ENCODE measurements at places on chromosomes 4 and X.

- DNase-seq, result no peak
Observed at GRCh38 chr4:110087070-110087708, 111.2 kb downstream of the ELOVL6 start.

DNA sequence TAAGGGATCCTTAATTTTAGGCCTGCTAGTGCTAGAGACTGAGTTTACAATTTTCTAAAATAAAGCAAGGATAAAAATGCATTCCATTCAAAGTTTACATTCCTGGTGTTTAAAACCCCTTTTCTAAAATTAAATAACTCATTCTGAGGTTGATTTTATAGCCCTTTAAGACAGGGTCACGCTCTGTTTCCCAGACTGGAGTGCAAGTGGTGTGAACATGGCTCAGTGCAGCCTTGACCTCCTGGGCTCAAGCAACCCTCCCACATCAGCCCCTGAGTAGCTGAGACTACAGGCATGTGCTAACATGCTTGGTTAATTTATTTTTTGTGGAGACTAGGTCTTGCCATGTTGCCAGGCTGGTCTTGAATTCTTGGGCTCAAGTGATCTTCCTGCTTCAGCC is 6.8 kb upstream of the CDKL2 start:
- DNase-seq, result no peak

GRCh38 chr4:148159793-148160192 is 282.4 kb downstream of the NR3C2 start:
- DNase-seq, result no peak

GRCh38 chr4:80017125-80017854 is 55.7 kb downstream of the ANTXR2 start:
- DNase-seq, result no peak

DNA sequence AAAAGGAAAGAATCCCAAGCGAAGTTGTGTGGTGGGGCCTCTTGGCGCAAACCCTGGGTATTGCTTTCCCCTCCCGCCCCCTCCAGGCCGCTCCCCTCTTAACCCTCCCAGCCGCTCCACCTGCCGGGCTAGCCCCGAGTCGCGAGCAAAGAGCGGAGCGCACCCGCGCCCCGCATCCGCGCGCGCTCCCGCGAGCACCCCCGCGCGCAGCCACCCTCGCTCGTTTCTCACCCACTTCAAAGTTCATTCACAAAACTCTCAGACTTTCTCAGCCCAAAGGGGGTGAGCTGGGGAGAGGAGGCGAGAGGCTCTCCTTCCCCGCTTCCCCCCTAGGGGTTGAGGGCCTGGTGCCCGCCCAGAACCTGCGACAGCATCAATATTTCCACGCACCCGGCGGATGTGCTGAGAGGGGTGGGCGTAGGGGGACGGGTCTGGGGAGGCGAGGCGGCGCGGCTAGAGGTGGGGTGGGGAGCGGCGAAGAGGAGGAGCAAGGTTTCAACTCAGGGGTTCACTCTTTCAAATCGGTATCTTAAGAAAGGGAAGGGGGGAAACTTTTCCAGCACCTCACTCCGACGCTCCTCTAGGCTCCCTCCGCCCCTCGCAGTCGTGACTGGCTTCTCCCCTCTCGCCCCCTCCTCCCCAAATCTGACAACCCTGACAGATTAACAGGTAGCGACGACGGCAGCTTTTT is 1.8 kb downstream of the MAML3 start:
- DNase-seq, result peak; percentile 45
